T-helper 2 cell treated with Interferon-gamma antibody and Interleukin-4, amounts not matched to agents 5 μg/mL and 100 μg/mL, for 36 hours (primary cell): ENCODE measurements at places on chromosomes 2 and 18.
A peak's percentile ranks its signal among the peaks of the same experiment; 100 is the strongest.

DNA sequence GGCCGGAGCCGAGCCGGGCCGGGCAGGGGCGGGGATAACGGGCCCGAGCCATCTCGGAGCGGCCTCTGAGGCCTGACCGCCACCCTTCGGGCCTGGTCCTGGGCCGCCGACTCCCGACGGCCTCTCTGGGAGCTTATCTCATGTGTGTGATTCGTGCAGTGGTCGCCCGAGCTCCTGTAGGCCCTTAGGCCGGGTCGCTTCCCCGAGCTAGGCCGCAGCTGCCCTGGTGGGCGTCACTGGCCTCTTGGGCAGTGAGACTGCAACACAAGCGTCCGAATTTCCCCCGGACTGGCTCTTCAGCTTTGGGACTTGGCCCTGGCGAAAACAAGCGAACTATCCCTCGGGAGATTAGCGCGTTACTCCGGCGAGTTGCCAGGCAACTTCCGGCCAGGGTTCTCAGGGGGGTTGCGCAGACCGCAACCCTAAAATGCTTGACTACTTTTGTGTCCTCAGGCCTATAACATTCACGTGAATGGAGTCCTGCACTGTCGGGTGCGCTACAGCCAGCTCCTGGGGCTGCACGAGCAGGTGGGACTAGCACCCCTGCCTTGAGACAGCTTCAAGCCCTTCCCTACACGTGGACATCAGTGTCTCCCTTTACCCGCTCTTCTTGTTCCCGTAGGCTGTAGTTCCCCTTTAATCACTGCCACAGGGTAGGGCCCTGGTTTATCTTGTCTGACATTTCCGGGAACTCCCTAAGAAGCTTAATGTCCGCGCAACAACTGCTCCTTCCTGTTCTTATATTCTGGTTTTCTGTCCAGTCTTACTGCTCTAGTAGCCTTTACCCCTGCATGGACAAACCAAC is 602 bp downstream of the SNX17 start:
- peak; percentile 44 for DNase-seq

DNA sequence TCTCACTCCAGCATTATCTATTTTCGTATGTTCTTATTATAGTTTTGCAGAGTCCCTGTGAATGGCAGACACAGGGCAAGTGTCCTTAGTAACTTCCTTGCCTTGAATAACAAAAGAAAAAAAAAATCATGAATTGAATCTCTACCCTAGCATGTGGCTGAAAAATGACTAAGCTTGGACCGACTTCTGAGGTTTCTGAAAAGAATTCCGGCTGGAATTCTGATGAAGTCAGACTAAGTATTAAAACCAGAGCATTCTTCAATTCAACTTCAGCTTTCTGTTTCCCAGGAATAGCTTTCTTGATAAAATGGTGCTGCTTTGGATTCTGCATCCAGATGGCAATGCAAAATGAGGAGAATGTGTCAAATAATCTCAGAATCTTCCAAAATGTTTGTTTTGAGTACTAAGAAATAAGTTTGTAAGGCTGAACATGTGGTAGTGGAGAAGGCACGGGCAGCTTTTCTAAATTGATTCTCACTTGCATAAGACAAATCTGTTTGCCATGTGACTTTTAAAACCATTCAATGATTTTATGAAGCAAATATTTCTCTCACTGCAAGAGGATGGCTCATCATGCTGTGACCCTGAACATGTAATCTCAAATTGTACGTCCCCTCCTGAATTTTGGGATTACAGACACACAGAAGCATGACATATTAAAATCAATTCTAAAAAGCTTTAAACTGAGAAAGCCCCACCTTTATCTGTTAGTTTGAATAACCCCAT is 1462.8 kb upstream of the LRRTM1 start:
- DNase-seq: no peak

DNA sequence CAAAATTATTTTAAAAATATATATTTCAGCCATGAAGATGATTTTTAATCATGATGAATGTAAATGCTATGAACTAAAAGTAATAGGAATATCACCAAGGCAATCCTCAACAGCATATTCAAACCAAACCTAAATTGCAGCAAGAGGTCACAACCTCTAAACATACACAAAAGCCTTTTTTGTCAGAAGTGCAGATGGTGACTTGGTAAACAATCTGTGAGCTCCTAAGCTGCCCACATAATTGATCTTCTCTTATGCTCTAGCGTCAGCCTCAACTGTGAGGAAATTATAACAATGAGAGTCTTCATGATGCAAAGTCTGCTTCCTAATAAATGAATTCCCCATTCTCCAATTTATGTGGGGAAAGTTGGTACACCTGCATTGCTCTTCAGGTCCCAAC is 113.2 kb downstream of the TSN start:
- DNase-seq: no peak

DNA sequence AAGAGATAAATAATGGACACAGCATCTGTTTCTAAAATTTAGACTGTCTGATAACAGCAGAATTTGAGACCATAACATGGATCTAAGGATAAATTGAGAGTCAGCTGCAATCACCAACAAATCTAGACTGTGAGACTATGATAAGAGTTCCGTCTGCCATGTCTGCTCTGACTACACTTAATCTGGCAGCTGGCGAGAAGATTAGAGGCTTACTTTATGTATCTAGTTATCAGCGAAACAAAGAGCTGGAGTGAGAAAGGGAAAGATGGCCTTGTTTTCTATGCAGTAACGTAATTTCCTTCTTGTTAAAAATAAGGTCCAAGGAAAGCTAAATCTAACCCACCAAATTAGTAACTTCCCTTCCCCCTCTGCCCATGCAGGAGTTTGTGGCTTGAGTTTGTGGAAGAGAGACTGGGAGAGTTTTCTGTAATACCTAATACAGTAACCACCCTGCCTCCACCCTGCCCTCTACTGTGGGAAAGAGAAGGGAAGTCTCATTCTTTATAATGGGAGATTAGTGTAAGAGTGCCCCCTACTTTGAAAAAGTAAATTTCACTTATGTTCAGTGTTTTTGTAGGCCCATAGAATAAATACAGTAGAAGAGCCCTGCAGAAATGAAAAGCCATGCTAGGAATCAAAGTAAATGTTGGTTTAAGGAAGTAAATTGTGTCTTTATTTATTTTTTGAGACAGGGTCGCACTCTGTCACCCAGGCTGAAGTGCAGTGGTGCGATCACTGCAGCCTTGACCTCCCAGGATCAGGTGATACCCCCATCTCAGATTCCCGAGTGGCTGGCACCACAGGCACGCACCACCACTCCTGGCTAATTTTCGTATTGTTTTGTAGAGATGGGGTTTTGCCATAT is 27.5 kb downstream of the EML4 start:
- peak; percentile 10 for DNase-seq

GRCh38 chr18:65938592-65939372 is 188.0 kb downstream of the CDH7 start:
- DNase-seq: no peak

DNA sequence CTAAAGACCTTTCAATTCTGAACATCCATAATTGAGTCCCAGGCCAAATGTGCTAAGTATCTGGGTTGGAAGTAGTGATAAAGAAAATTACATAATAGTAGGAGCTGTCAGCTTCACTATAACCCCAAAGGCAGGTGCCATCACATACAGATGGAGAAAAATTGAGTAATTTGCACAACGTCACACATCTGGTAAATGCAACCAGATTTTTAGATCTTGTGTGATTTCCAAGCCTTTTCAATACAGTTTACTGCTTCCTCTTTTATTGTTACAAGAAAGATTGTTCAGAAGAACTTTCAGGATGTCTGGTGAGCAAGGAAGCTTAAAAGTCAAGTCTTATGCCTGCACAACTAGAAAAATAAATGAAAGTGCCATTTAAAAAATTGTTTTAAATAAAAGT is 62.3 kb downstream of the UBE2E3 start:
- no peak for DNase-seq

GRCh38 chr18:55790296-55790695 is 202.3 kb upstream of the TCF4 start:
- no peak for DNase-seq

GRCh38 chr18:62131301-62131909 is 55.5 kb downstream of the PIGN start:
- peak; percentile 19 for DNase-seq

DNA sequence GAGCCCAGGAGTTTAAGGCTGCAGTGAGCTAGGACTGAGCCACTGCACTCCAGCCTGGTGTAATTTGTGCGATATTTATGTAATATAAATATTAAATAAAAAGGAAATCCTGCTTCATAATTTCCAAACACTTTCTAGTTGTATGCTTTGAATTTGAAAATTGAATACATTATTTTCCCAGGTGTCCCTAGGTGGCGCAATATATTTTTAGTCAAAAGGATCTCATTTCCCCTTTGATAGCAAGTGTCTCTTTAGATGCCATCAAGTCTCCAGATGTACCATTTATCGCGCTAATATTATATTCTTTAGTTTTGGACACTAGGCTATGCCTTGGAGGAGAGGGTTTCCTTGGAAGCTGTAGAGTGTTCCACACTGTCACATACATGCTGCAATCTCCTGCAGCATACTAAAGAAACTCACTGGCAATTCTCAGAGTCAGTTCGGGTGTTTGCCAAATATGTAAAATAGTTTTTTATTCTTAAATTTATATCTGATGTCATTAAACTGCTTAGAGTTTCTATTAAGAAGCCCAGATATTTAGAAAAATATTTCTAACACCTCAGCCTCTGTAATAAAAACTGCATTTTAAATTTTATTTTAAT is 5.6 kb upstream of the WDR7 start:
- no peak for DNase-seq

DNA sequence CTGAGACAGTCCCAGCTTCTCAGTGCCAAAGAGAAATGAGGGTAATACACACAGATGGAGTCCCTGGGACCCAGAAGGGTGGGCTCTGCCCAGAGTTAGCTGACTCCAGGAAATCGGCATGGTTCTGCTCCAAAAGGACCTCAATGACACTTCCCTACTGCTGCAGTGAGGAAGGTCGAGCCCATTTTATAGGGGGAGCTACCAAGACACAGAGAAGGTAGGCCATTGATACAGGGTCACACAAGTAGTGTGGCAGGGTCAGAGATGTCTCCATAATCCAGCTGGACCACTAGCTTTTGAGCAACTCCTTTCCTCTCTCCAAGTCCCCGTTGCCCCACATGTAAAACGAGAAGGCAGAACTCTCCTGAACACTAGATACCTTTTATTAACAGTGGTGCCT is 276.9 kb downstream of the MYCN start:
- DNase-seq: no peak

DNA sequence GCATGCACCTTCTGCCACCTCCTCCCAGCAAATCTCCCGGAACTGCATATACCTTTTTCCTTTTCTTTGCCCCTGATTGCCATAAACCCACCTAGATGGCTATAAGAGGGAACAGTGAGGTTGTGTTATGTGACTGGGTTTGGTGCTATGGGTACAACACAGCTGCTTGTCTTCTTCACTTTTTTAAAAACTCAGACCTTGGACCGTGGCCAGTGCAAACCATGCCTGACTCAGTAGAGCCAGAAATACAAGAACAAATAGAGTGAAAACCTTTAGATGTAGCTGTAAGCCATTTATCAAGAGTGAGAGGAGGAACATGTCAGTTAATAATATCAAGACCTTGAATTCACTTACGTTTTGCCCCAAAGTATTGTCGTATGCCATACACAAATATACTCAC is 267.4 kb upstream of the CHAC2 start:
- no peak for DNase-seq

GRCh38 chr18:50190926-50191325 is 4.0 kb downstream of the MYO5B start:
- no peak for DNase-seq

- no peak for DNase-seq
Observed at GRCh38 chr2:217941886-217942728, 60.7 kb downstream of the TNS1 start.

DNA sequence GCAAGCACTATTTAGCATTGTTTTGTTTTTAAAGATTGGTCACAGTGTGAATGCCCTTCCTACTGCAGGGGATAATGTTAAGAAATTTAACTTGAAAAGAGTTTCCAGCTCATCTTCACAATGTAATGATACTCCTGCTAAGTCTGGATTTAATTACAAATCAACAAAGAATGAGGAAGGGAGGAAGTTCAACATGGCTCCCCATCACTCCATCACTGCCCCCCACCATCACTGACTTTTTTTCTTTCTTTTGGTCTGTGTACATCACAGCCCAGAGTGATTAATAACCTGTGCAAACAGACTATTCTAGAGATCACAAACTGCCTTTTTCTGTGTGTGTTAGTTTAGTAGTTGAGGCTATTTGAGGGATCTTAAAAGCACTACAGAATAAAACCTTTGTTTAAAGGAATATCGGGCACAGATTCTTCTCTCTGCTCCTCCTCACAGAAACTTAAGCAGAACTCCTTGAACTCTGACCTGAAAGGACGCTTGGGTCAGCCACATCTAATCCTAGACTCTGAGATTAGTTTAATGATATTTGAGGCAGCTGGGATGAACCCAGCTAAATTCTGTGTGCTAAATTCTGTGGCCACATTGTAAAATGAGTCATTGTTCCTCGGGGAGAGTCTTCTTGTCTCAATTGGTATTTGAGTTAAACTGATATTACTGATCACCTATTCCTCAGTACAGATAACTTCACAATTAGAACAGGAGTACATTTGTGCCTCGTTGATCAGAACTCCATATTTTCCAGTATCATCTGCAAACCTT is 47.8 kb downstream of the SATB2 start:
- DNase-seq: no peak

DNA sequence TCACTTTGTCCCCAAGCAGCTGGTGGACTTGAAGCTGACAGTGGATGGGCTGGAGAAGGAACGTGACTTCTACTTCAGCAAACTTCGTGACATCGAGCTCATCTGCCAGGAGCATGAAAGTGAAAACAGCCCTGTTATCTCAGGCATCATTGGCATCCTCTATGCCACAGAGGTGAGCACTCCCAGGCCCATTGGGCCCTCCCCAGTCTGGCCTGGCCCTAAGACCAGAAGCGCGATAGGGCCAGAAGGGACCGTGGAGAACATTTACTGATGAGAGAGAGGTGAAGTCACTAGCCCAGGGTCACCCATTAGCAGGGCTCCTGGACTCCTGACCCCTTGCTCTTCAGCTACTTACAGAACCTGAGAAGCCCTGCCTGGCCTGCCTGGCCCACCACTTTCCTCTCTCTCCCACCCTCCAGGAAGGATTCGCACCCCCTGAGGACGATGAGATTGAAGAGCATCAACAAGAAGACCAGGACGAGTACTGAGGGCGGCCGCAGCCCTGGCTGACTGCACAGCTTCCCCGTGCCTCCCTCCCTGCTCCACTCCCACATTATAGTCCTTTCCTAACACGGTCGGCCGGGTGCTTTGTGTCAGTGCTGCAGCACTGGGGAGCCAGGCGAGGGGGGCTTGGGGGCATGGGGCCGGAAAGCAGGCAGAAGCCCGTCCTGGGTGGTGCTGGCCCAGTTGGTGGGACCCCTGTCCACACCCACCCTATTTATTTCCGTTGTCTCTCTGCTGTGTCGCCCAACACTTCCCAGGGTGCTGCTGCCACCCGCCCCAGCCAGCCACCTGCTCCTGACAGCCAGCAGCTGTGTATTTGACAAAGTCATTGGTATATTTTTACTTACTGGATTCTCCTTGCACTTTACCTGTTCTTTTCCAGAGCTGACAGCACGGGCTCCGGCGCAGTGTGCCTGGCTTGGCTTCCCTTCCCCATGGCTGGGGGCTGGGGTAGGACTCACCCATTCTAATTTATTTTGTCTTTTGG is 6.6 kb upstream of the TMEM214 start:
- no peak for DNase-seq
